Lung (tissue), 17 donors: ENCODE measurements at places on chromosomes 1 and 21. TPM values are rescaled to one million over a fixed set of nuclear protein-coding genes. Genes with fewer than 3 reads are reported as not detected.
A peak's percentile ranks its signal among the peaks of the same experiment; 100 is the strongest.

Gene NES
- 17.6 TPM for polyA plus RNA-seq

DNA sequence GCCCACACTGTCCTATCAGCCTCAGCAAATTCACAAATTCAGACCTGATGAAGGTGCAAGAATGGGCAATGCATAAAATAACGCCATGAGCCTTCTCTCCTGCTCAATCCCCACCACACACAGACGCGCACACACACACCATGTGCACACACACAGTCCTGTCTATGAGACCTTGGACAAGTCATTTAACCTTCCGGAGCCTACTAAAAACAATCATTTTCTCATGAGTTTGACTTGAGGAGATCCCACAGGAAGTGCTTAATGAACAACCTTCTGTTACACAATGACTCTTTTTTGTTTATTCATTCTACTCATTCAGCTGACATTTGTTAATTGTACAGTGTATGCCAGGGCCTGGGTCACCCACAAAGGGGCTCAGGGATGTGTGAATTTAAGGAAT, 125.4 kb downstream of the EDEM3 start:
- DNase-seq, result peak; percentile 32

- no peak for DNase-seq
These were observed 28.9 kb upstream of the LYPLAL1 start for GRCh38 chr1:219144658-219145315.

- DNase-seq, result no peak
These were observed 27.8 kb downstream of the FBXO42 start for GRCh38 chr1:16324456-16324890.

DNA sequence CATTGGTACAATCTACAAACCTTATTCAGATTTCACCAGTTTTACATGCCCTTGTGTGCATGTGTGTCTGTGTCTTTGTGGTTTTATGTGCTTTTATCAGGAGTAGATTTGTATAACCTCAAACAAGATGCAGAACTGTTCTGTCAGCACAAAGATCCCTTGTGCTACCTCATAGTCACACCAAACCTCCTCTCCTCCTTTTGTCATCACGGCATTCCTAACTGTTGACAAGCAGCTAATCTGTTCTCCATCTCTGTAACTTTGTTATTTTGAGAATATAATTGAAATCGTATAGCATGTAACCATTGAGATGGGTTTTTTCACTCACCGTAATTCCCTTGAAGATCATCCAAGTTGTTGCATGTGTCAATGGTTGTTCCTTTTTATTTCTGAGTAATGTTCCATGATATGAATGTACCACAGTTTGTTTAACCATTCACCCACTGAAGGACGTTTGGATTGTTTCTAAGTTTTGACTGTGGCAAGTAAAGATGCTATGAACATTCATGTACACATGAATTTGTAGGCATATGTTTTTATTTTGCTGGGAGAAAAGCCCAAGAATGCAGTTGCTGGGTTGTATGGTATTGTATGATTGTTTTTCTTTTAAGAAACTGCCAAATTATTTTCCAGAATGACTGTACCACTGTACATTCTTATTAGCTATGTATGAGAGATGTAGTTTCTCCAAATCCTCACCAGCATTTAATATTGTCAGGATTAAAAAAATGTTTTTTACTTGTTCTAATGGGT, 78.1 kb upstream of the B3GALT2 start:
- DNase-seq, result no peak

Gene CHI3L2
- polyA plus RNA-seq, result 206 TPM

DNA sequence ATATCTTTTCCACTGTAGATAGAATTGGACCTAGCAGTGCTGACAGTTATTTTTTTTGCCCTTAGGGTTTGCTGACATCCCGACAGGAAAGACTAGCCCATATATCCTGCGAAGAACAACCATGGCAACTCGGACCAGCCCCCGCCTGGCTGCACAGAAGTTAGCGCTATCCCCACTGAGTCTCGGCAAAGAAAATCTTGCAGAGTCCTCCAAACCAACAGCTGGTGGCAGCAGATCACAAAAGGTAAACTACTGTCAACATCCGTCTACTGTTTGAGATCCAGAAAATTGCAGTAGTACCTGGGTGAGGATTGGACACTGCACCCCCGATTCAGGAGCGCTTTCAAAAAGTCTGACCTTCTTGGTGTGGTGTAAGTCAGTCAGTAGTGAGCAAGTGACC, 55.8 kb downstream of the CENPF start:
- peak; percentile 27 for DNase-seq

DNA sequence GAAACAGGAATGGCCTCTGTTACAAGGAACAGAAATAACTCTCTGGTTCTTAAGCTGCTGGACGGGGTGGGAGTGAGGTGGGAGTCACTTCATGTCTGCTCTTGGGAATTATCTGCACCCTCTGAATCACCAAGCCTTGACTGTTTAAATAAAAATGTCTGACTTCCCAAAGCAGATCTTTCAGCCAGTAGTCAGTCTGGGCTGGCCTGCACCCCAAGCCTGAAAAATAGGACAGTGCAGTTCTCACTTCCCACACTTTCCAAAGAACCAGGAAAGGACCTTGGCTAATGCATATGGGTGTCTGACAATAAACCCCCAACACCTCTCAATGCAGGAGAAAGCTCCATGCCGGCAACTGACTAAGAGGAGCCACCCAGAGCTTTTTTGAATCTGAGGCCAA, 796 bp downstream of the S100A7 start:
- no peak for DNase-seq

DNA sequence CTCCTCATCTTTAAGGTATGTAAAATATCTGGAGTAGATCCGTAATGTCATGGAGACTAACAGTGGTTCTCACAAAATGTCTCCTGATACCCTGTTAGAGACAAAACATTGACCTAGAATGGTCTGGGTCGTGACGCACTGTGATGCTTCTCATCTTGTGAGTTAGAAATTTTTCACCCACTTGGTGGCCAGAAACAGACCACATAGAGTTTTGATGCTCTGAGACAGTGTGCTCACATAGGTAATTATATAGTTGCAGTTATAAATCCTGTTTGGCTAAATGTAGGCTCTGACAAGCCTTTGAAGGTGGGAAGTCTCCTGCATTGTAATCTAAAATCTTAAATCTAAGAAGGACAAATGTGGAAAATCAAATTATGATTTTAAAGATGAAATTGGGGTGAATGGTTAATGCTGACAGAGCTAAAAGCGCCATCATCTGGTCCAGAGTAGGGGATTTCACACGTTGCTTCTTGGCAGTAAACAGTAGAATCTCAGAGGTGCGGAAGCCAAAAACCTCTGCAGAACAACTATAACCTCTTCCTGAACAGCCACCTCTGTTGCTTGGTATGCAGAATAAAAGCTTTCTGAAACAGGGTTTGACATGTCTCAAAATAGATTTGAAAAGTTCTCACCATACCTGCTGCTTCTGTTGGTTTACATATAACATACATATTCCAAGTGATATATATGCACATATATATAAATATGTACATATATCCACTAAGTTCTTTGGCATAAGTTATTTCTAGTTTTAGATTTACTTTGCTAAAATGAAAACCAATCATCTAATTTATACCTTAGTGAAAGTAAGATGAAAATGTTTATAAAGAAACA, 17.1 kb downstream of the RPAP2 start:
- no peak for DNase-seq

- DNase-seq, result no peak
These were observed 24.8 kb upstream of the SELENON start for GRCh38 chr1:25774921-25775771.

GRCh38 chr1:18634276-18634675, 3.6 kb downstream of the PAX7 start:
- no peak for DNase-seq

DNA sequence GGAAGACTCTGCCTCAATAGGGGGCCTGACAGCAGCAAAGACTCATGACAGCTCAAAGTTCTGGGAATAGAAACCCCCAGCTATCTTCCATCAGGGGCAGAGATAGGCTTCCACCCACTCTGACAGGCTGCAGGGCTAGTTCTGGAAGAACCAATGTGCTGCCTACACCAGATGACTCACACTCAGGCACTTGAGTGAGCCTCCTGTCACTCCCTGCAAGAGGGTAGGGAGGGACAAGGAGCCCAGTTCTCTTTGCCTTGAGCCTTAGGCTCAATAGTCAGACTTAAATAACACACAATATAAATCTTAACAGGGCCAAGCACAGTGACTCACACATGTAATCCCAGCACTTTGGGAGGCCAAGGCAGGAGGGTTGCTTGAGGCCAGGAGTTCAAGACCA, 386.4 kb downstream of the HHAT start:
- DNase-seq, result no peak
